GM12878 (cell line): ENCODE measurements at places on chromosomes 3 and 15. TPM values are rescaled to one million over a fixed set of nuclear protein-coding genes. Genes with fewer than 3 reads are reported as not detected.

Gene AGBL1
- total RNA-seq = not detected in 2 replicates

Gene PLAAT1
- total RNA-seq = not detected in 2 replicates

Gene FEZF2
- not detected in 2 replicates for total RNA-seq

Gene ARL14
- total RNA-seq = not detected in 2 replicates

Gene LINS1
- 13.5 and 14.7 TPM in 2 replicates for total RNA-seq

Gene RBP2
- not detected in 2 replicates for total RNA-seq

Gene PDHB
- total RNA-seq = 62.9 and 65.5 TPM in 2 replicates

Gene PP2D1
- total RNA-seq = not detected in 2 replicates

Gene IL20RB
- total RNA-seq = 0.58 and 0.97 TPM in 2 replicates

Gene NCKIPSD
- total RNA-seq = 18.9 and 20.1 TPM in 2 replicates

Gene ATG3
- 48.2 and 53.7 TPM in 2 replicates for total RNA-seq

Gene MST1
- 14.1 TPM in 2 replicates for total RNA-seq

Gene ACSBG1
- 0.49 and 1.1 TPM in 2 replicates for total RNA-seq

Gene EPHA6
- total RNA-seq = not detected in 2 replicates

Gene CDCP1
- total RNA-seq = 1.5 and 1.7 TPM in 2 replicates

Gene PRR20G
- total RNA-seq = not detected in 2 replicates

Gene HCLS1
- 232 and 237 TPM in 2 replicates for total RNA-seq

Gene SPINK8
- not detected in 2 replicates for total RNA-seq

Gene SACM1L
- total RNA-seq = 33.0 and 33.1 TPM in 2 replicates

Gene SPRED1
- 0.40 and 0.95 TPM in 2 replicates for total RNA-seq

Gene ZBTB20
- 4.2 and 4.8 TPM in 2 replicates for total RNA-seq

Gene GABRR3
- not detected in 2 replicates for total RNA-seq

Gene LYZL4
- total RNA-seq = not detected in 2 replicates

Gene UROC1
- total RNA-seq = not detected in 2 replicates

Gene SKOR1
- total RNA-seq = 0.35 and 0.36 TPM in 2 replicates

Gene TM4SF4
- 1.3 and 1.7 TPM in 2 replicates for total RNA-seq

Gene GOLGA8G
- total RNA-seq = not detected in 2 replicates

Gene KLHL24
- 5.8 and 6.7 TPM in 2 replicates for total RNA-seq

Gene PATL2
- 10.7 and 11.5 TPM in 2 replicates for total RNA-seq

Gene MYZAP
- not detected in 2 replicates for total RNA-seq

Gene SLC12A8
- total RNA-seq = 58.3 and 61.4 TPM in 2 replicates

Gene C3orf22
- total RNA-seq = not detected in 2 replicates

Gene ATP13A5
- not detected in 2 replicates for total RNA-seq

Gene PAK6
- 0.59 and 0.77 TPM in 2 replicates for total RNA-seq

Gene SIDT1
- 24.6 and 26.8 TPM in 2 replicates for total RNA-seq

Gene SI
- total RNA-seq = not detected in 2 replicates

Gene FBXL2
- not detected in 2 replicates for total RNA-seq

Gene CP
- 0.51 and 1.2 TPM in 2 replicates for total RNA-seq

Gene HYAL3
- 2.8 and 3.9 TPM in 2 replicates for total RNA-seq

Gene SEMA7A
- total RNA-seq = 112 and 114 TPM in 2 replicates

Gene PLXNB1
- 14.7 and 15.1 TPM in 2 replicates for total RNA-seq

Gene SLC12A1
- not detected in 2 replicates for total RNA-seq

Gene CD200R1
- total RNA-seq = 0.87 and 0.90 TPM in 2 replicates

Gene KBTBD13
- total RNA-seq = not detected in 2 replicates

Gene GP9
- not detected in 2 replicates for total RNA-seq

Gene DOCK3
- 0.03 TPM in 1 of 2 replicates, not detected in the other for total RNA-seq

Gene LMAN1L
- total RNA-seq = not detected in 2 replicates
